ENCODE measurements at places on chromosomes 7 and 10.

DNA sequence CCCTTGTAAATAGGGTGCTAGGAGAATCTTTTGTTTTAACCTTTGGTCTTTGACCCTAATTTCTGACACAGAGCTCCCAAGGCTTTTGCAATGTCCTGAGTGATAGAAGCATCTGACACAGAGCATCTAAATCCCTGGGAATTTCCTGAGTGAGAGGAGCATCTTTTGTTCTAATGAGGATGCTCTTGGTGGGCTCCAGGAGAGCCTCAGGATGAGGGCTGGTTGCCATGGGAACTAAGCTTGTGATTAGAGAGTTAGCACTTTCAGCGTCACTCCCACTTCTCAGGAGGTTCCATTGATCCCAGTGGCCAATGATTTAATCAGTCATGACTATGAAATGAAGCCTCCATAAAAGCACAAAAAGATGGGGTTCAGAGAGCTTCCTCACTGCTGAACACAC is 264.8 kb downstream of the KIF20B start:
- no peak for DNase-seq

- DNase-seq = no peak
Measured at GRCh38 chr7:38296059-38296857, 22.8 kb upstream of the TARP start.

- DNase-seq = no peak
Measured at GRCh38 chr10:96960872-96961271, 128.8 kb downstream of the LCOR start.

DNA sequence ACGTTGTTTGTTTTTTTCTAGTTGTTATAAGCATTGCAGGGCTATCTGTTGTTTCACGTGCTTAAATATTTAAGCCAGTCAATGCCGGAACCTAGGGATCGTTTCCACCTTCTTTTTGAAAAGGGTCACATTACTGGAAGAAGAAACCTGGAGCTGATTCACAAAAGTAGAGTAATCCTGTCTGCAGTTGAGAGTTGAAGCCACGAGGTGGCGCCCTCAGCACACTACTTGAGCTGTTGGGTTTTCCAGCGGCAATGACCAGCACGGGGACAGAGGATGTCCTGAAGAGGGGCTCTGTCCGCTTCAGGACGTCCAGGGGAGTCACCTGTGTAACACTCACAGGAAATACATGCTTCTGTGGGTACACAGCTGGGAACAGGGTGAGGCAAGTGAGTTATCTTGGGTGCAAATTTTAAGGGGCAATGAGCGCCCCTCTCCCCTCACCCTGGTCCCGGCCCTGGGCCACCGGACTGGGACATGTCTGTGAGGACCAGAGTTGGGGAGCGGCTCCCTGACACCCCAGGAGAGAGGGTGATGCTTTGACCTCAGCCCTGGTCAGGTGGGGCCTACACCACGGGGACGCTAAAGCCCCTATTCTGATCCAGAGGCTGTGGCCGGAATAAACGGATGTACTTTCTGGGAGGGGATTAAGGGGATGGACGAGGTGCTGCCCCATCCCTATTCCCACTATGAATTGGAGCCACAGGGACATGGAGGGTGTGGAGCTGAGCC is 26.3 kb upstream of the WDFY4 start:
- DNase-seq = peak; percentile 75

DNA sequence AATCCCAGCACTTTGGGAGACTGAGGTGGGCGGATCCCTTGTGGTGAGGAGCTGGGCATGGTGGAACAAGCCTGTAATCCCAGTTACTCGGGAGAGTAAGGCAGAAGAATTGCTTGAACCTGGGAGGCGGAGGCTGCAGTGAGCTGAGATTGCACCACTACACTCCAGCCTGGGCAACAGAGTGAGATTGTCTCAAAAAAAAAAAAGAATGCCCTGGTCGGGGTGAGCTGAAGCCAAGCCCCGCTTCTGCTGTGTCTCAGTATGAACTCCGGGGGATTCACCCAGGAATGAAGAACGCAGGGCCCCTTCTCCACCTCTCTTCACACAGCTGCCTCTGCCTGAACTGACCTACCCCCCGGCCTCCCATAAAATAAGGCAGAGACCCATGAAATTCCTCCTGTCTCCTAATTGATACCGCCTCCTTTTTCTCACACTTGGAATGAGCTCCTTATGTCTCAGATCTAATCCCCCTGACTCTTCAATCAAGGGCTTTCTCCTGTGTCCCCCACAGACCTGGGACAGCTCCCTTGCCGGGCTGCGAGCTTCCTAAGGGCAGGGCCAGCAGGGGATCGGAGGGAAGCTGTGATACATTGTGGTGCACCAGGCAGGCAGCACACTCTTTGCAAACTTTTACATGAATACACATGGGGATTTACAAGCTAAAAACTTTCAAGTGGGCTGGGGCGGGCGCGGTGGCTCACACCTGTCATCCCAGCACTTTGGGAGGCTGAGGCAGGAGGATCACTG is 911 bp upstream of the ZP3 start:
- DNase-seq = no peak

GRCh38 chr10:20698837-20699236 is 198.3 kb downstream of the NEBL start:
- DNase-seq = no peak

- no peak for DNase-seq
Measured at GRCh38 chr10:73876971-73877370, 2.6 kb upstream of the CAMK2G start.

- no peak for DNase-seq
Measured at GRCh38 chr10:91700788-91701444, 68.0 kb upstream of the PPP1R3C start.

DNA sequence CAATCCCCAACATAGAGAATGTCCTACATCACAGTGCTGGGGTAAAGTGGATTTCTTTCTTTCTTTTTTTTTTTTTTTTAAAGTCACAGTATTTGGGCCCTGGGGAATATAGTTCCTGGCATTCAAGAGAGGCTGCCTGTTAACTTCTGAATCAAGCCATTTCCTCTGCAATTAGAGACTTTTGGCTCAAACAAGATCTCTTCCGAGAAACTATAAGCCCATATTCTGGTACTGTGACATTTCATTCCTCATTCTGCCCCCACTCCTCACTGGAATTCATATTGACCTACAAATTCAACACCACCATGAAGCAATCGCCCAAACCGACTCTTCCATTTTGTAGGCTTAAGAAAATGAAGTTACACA is 187.4 kb downstream of the PHTF2 start:
- no peak for DNase-seq

DNA sequence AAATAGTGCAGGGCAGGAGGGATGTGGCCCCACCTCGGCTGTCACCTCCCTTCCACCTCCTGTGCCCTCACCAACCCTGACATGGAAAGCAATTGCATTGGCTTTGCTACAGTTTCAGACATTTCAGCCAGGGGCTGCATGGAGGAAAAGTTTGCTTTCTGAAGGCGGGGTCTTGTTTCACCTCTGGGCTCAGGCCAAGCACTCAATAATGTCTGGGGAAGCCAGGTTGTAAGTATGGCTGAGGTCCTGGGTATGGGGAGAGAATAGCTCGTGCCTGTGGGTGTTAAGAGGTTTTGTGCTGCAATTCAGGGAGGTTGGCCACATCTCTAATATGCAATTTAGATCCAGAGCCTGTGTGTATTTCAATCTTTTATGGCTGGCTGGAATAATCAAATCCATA is 238.4 kb upstream of the MKI67 start:
- DNase-seq = no peak

DNA sequence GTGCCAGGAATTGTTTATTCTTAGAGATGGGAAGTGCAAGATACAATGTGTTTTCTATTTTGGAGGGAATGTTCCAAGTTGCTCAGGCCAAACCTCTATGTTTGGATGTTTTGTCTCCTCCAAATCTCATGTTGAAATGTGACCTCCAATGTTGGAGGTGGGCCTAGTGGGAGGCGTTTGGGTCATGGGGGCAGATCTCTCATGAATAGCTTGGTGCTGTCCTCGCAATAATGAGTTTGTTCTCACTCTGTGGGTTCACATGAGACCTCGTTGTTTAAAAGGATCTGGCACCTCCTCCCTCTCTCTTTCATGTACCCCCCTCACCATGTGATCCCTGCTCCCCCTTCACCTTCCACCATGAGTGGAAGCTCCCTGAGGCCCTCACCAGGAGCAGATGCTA is 8.3 kb upstream of the GDF10 start:
- no peak for DNase-seq

GRCh38 chr10:16907687-16908086 is 90.5 kb upstream of the RSU1 start:
- DNase-seq = no peak

DNA sequence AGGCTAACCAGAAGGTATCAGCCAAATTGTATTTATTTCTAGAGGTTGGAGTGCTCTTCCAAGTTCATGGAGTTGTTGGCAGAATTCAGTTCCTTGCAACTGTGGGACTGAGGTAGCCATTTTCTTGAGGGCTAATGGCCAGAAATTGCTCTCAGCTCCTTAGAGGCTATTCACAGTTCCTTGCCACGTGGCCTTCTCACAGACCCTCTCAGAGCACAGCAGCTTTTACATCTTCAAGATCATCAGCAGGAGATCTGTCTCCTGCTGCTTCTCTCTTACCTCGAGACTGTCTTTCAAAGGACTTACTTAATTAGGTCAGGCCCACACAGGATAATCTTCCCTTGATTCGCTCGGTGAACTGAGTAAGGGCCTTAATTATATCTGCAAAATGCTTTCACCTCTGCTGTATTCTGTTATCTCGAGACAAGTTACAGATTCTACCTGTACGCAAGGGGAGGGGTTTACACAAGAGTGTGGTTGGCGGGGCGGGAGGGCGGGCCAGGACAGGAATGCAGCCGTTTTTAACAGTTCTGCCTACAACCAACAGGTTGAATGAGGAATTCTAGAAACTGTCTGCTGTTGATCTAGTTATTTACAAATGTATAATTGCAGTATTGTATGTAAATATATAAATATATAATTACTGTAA is 15.0 kb downstream of the MIOS start:
- no peak for DNase-seq

DNA sequence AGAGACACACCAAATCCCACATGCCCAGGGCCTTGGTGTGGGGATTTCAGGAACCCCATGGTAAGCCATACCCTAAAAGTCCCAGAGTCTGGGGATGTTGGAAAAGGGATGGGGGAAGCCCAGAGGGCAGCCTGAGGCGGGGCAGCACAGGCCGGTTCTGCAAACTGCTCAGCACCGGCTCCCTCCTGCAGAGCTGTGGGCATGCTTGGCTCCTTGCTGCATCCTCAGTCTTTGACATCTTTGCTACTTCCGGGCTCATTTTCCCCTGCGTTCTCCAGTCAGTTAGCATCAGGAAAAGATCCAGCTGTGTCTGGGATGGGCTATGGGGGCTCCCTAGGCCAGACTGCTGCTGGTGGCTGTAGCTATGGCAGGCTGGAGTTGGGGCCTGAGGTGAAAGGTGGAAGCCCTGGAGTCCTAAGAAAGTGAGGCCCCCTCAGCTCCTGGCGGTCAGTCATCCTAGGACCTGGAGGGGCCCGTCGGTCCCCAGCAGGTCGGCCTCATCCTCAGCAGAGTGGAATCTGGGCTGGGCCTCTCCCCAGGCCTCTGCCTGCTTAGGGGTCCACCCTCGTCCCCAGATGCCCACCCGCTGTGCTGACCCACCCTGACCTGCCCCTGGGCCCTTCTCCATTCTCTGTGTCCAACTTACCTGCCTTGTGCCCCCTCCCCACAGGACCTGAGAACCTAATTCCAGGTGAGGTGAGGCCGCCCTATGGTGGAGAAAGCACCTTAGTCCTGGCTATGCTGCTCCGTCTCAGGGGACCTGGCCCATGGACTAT is 9.3 kb downstream of the TBATA start:
- DNase-seq = no peak

DNA sequence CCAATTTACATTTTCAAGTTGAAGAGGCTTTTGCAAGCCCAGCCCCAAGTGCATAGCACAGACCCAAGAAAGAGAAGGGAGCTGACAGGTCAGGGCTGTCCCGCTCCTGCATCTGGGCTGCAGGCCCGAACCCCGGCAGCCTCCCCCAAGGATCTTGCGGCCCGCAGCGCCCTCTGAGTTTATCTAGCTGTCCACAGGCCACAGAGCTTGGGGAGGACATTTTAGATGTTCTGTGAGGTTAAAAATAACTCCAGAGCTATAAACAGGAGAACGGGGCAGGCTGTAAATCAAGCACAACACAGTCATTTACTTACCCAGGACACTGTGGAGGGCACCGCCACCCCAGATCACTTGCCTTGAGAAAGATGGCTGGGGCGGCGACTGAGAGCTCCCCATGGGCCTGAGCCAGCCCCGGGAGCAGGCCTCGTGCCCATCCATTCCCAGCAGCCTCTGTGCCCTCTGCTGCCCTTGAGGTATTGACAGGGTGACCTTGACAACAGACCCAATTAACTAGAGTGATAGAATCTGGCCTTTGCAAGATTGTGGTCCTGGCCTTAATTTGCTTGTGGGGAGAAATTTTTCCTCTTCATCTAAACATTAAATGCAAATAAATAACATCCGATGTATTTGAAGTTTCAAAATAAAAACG is 563.0 kb downstream of the TCERG1L start:
- DNase-seq = no peak

DNA sequence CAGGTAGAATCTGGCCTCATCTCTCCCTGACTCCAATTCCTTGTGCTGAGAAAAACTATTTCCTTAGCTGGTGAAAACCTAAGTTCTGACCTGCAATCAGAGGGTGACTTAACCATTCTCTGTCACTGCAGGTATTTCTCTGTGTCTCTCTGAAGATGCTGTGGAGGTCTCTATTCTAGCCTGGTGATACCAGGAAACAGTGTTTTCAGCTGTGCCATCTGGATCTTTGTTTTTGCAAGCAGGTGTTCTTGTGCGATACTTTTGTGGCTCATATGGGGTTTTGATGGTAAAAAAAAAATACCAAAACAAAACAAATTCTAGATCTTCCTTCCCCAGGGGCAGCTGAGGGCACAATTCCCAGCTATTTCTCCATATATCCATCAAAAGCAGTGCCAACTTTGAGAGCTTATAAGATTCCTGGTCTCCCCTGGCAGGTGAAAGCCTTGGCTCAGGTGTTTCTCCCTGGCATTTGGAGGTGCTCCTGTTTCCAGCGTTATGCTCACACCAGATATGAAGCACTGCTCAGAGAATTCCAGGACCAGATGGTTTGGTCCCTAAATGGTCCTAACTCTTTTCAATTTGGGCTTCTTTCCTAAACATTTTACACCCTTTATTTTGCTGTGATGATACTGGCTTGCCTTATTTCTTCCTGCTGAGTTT is 9.9 kb upstream of the NPVF start:
- DNase-seq = no peak

DNA sequence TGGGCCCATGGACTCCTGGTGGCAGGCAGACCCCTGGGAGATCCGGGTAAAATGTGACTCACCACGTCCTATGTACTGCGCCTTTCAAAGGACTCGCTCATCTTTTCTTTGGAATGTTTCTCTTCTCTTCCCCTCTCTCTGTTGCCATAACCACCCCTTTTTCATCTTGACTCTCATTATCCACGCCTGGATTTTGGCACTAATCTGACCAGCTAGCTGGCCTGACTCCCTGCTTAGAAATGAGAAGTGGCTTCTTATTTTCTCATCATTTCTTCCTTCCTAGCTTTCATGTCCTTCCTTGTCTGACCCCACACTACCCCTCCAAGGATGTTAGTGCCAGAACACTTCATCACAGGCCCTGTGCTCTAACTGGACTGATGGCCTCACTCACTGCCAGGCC is 98.0 kb upstream of the FAM171A1 start:
- DNase-seq = no peak

DNA sequence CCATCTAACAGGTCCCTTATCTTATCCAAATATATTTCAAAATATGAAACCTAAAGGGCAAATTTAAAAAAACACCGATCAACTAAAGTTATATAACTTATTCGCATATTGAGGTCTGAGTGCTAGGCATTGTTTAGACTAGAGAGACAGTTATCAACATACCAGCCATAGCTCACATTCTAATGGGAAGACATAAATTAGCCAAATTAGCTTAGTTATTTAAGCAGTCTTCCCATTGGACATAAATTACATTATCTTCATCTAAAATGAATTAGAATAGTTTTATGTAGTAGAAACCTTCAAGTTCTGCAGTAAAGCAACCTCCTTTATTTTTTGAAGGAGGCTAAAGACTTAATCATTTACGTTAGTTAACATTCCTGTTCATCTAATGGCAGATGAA is 17.4 kb downstream of the KIF5B start:
- no peak for DNase-seq
